ENCODE measurements at places on chromosomes 12 and 14.

GRCh38 chr14:70192915-70193314, 4.2 kb upstream of the SLC8A3 start:
- no peak for DNase-seq

DNA sequence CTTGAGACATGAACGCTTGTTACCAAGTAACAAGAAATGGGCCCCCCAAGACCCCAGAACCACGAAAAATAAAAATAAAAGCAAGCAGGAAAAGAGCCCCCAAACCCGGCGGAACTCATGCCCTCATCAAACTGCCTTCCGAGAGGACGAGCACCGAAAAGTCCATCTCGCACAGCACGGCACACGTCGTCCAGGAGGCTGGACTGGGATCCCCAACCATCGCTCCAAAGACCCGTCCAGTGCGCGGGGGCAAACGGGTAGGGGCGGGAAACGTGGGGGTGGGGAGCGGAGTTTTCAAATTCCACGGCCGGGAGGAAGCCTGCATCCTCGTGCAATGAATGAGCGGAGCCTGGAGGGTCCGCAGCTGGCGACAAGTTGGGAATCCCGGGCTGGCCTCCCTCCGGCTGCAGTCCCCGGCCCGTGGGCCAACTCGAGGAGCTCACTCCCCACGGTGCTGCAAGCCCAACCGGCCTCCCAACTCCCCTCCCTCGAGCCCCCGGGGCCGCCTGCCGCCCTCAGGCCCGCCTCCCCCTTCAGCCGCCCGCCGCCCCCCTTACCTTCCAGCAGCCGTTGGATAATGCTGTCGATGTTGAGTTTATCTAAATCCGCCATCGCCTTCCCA, 484 bp downstream of the PPP1CC start:
- DNase-seq: no peak

DNA sequence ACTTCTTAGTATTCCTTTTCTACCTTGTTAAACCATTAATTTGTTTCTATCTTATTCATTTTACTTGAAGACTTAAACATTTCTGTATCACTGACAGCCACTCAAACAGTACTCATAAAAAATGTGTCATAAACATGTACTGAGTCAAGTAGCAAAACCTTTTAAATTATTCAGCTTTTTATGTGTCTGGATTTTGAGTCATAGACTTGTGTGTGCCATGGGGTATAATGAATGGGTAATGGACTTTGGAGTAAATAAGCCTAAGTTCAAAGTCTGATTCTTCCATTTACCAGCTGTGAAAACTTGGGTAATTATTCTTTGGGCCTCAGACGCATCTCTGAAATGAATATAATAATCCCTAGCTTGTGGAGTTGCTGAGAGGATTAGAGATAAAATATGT, 199.0 kb downstream of the RAD51B start:
- no peak for DNase-seq

DNA sequence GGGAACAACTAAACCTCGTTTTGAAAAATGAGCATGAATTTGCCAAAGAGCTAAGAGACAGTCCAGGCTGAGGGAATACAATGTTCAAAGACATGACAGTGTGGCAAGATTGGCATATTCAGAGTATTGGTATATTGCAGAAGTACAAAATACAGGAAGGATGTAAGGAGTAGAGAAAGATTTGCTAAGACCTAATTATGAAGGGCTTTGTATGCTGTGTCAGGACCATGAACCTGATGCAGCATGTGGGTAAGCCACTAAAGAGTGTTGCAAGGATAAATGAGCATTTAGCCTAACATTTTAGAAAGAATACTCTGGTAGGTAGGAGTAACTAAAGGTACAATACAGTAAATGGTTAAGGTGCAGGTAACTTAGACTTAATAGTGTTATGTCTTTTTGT, 65.1 kb downstream of the KTN1 start:
- DNase-seq: no peak

- DNase-seq: no peak
These were observed 163.4 kb upstream of the RTL1 start for GRCh38 chr14:101066826-101067510.

- no peak for DNase-seq
These were observed 70.5 kb downstream of the TMX1 start for GRCh38 chr14:51310505-51310944.

GRCh38 chr14:104145826-104146601, 7.6 kb downstream of the KIF26A start:
- DNase-seq: no peak

GRCh38 chr12:47775100-47775911, 2.3 kb downstream of the SLC48A1 start:
- no peak for DNase-seq

DNA sequence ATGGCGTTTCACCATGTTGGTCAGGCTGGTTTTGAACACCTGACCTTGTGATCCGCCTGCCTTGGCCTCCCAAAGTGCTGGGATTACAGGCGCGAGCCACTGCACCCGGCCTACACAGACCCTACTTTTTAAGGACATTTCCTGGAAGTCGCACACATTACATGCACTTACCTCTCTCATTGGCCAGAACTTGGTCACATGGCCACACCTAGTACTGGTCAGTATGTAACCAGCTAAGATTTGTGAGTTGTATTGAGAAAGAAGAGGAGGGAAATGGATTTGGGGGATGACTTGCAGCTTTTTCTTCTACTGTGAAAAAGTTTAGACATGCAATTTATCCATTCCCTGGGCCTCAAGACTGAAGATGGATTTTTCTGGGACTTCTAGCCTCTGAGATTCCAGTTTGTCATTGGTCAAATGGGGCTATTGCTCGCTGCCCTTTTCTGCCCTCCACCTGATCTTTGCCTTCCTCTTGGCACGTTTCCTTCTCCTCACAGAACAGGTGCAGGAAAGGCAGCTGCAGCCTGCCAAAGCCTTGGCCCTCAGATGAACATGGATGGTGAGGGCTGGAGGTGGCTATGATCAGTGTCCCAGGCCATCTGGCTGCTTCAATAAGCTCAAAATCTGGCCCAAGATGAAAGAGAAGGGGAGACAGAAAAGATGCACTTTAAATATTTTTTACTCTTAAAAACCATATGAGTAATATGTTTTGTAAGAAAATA, 7.1 kb upstream of the ZDHHC22 start:
- no peak for DNase-seq

- DNase-seq: no peak
These were observed 31.0 kb upstream of the SLC38A1 start for GRCh38 chr12:46299851-46300250.

DNA sequence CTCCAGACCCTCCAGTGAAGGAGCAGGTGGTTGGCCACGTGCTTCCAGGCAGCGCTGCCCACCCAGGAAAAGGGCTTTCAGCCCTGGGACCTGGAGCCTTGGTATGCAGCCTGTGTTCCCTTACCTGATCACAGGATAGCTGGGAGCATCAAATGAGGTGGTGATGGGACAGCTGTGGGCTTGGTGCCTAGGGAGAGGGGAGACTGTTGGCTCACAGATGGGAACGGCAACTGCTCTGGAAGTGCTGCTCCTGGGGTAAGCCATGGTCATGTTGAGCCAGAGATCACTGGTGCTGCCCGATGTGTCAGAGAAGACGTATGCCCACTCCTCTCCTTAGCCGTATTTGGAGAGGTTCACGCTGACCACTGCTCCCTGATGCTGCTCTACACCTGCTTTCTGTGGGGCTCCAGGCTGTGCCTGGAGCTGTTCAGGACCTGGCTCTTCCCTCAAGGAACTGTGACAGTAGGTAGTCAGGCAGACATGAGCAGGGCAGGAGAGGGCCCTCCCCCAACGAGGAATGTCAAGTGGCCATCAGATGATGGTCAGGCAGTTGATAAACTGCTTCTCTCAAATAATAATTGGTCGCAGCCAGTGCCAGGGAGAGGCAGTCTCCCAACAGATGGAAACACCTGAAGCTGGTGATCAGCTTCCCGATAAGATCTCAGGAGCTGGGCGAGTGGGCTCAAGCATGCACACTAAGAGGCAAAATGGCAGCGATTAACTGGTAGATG, 2.8 kb upstream of the CYP46A1 start:
- DNase-seq: no peak

- DNase-seq: no peak
These were observed 4.9 kb upstream of the DCAF4 start for GRCh38 chr14:72921396-72921795.

GRCh38 chr12:116376354-116377193, 99.1 kb upstream of the MED13L start:
- DNase-seq: no peak

DNA sequence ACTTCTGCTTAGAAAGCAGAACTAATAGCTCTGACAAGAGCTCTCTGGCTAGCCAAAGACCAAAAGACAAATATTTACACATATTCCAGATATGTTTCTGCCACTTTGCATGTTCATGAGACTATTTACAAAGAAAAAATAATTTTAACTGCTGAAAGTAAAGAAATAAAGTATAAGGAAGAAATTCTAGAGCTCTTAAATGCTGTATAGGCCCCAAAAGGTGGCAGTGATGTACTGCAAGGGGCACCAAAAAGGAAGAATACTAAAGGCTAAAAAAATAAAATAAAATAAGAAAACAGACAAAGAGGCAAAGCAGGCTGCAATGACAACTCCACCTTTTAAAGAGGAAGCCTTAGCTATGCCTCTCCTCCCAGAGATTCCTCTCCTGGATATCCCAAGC, 23.0 kb downstream of the KLRK1 start:
- DNase-seq: no peak
